Lower leg skin (tissue), 4 donors: ENCODE measurements at places on chromosomes 3 and 15.

DNA sequence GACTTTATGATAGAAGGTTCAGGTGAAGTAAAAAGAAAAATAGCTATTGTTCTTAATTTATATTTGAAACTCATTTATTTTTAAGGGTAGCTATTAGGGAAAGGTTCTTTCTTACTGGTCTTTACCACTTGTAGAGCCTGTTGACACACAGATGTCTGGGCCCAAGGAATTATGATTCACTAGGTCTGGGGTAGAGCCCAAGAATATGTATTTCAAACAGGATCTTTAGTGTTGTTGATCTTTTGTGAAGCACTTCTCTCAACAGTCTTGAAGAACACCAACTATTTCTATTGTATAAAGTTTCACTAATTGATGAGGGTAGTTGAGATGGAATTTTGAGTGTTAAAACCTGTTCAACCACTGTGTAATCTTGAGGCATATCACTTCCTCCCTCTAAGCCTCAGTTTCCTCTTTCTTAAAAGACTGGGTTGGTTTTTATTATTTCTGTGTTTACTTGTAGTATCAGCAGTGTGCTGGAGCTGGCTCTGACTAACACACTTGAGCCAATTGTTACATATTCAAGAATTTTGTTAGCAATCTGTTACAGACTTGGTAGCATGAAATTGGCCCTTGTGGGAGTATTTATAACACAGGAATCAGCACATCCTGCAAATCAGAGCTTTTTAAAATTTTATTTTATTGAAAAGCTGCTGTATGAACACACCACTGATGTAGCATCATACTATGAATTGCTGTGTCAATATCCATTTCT lies 155.9 kb downstream of the RBMS3 start:
- no peak for DNase-seq

DNA sequence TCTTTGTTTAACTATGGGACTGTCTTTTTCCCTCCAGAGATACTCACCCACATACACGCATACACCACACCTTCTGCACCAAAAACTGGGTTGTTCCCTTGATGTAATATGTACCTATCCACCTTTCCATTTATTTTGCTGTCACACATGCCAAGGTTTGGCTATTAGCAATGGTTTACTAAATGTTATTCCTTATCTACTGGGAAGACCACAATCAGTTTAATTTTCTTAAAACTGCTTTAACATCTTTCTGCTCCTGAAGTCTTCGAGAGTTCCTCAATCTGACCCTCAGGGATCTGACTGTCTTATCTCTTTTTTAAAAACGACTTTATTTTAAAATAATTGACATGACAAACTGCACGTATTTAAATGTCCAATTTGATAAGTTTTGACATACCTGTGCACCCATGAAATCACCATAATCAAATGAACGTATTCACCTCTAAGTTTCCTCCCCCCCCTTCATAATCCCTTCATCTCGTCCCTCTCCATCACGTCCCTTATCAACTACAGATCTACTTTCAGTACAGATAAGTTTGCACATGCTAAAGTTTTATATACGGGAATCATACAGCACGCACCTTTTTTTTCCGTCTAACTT lies 805 bp upstream of the TRPM7 start:
- DNase-seq = no peak

DNA sequence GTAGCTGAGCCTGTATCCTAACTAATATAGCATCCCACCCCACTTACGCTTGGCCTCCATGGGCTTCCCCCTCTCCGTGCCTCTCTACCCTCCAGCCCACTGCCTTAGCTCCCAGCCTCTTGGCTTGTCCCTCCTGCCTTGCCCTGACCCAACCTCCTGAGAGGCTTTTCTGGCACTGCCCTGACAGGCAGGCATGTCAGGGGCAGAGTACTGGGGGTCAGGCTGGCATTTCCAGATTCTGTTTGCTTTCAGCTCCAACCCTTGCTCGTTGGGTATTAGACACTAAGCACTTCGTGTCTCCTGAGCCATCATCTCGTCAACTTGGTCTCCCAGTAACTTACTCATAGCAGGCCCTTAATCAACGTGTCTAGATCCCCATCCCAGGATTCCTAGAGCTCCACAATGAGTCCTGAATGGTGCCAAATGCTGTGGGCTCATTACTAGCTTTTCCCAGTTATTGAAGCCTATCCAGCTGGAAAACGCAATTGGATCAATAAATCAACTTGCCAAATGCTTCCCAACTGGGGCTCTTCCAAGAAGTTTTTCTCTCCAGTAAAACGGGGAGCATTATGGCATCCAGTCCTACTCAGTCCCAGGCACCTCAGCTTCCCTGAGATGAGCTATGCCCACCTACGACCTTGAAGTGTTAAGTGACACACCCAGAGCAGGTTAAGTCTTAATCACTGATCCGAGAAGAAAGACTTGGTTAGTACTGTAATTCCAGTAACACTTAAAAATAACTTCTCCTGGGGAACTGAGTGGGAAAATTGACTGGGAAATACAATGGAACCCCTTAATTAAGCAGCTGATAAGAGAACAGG lies 78.5 kb upstream of the DLG1 start:
- no peak for DNase-seq

DNA sequence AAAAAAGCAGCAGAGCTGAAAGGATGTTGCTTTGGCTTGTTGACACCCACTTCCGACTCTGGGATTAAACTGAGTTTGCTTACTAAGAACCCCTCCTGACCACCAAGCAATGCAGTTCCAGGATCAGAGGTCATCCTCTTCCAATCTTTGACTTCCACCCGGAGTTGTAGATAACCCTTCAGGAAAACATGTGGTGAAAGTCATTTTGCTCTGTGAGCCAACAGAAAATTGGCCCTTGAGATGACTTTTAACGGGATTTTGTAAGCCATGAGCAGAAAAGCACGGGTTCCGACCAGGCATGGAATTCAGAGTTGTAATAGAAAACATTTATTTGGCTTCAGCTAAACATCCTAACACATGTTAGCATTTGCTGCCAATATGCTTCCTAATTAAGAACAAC lies 171.6 kb upstream of the NR2F2 start:
- DNase-seq = peak; percentile 54

GRCh38 chr3:188400494-188401243 lies 246.7 kb downstream of the LPP start:
- no peak for DNase-seq

- no peak for DNase-seq
Observed at GRCh38 chr15:33296856-33297255, 13.9 kb upstream of the RYR3 start.

DNA sequence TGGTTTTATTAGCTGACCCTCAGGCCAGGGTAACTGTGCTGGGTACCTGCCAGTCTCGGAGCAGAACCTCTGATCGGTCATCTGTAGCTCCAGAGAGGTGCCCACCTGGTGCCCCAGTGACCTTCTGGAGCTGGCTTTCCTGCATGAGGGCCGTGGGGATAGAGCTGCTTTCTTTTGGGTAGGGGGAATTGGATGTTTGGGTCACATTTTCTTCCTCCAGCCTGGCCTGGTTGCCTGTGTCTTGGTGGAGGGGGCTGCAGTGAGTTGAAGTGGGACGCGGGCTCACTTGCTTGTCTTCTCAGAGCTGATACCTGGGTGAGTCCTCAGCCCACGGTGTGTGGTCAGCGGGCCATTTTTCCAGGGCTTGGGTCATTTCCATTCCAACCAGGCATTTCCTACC lies 2.6 kb downstream of the ZNF710 start:
- no peak for DNase-seq

GRCh38 chr15:28096670-28097431 lies 2.3 kb downstream of the OCA2 start:
- DNase-seq = peak; percentile 86

- DNase-seq = no peak
Observed at GRCh38 chr3:98557324-98558010, 25.7 kb downstream of the GPR15 start.

DNA sequence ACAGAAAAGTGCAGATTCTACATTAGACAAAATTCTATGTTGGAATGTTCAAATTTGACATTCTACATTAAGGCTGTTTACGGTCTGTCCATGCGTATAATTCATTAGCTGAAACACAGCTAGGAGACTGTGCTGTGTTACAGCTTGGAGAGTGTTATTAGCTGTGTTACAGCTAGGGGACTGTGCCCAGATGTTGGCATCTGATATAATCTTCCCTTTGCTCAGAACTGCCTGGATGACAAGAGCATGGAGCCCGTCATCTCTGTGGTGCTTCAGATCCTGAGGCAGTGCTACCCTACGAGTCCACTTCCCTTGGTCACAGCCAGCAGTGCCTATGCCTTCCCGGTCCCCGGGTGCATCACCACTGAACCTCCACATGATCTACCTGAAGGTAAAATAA lies 177.0 kb downstream of the AGBL1 start:
- no peak for DNase-seq

- DNase-seq = no peak
Observed at GRCh38 chr15:91498749-91499062, 354.8 kb upstream of the SLCO3A1 start.

DNA sequence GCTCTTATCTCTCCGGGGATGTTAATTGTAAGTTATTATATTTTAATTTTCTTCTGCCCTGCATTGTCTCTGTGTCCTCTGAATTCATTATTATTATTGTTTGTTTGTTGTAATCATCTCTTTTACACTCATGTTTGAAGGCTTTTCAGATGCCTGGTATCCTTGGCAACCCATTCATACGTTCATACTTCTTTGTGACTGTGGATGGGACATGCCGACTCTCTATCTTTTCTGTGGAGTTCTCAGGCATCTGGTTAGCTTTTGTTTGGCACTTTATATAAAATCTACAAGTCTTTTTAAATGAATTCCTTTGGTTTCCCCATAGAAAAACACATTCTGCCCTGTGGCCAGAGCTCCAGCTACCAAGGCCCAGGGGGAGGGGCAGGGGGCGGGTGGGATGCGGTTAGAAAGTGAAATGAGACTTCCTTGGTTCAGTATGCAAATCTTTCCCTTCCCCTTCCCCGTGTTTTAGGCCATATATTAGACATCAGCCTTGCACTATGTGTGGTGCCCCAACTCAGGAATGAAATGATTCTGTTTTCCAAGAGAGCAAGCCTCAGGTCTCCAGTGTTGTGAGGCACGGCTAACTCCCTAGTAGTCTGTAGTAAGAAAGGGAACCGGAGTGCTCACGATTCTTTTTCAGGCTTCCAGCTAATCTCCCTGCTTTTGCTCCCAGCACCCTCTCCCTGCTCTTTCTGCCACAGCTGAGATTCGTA lies 79.2 kb downstream of the SST start:
- DNase-seq = no peak

DNA sequence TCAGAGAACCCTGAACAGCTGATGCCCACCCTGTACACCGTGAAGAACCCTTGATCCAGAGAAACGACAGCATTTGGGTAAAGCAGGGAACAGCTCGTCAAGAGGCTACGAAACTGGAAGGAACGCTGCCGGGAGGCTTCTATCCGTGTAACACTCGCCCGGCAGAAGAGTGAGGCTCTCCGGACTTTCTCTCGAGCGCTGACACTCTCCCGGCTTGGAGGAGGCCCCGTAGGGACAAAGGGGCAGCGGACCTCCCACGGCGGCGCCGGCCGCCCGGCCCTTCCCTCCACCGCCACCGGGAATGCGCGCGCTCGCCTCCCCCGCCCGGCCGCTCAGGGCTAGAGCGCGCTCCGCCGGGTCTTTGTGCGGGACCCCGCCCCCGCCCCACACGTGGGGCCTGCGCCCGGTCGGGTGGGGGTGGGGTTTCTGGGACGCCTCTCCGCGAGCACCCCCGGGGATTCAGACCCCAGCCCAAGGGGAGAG lies 1.7 kb downstream of the HYAL2 start:
- DNase-seq = no peak

- DNase-seq = no peak
Observed at GRCh38 chr3:127325629-127325961, 37.7 kb upstream of the PRR20G start.
